ENCODE measurements at places on chromosomes 1 and 21.

DNA sequence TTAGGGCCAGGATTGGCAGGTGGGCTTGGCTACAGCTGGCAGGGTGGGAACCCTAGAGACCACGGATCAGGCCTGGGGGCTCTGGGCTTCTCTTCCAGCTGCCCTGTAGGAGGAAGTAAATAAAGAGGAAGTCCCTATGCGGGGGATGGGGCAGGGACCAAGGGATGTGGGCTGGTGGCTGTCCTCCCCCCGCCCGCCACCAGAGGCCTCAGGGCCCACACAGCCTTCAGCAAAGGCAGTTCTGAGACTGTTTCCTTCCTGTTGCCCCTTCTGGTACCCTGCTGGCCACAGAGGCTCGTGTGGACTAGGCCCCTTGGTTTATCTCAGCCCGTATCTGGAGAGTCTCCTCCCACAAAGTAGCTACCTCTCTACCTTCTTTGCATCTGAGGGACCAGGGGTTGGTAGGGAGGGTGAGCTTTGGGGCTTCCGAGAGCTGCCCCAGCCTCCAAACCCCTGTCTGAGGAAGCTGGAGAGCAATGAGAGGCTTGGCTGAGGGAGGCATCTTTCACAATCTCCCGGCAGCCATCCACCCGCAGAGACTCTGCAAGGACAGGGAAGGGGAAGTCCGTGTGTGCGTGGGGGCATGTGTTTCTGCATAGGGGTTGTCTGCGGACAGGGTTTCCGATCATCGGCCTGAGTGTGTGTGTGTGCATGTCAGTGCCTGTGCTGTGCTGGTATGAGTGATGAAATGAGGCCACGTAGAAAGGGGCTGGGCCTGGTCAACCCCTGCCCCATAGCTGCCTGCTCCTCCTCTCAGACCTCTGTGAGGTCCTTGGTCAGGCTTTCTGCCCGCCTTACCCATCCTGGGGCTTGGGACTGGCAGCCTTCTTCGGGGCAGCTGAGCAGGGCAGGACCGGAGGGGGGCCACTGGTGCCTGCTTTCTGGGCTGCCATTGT, 12.5 kb downstream of the RPS6KA1 start:
- DNase-seq = peak; percentile 91

DNA sequence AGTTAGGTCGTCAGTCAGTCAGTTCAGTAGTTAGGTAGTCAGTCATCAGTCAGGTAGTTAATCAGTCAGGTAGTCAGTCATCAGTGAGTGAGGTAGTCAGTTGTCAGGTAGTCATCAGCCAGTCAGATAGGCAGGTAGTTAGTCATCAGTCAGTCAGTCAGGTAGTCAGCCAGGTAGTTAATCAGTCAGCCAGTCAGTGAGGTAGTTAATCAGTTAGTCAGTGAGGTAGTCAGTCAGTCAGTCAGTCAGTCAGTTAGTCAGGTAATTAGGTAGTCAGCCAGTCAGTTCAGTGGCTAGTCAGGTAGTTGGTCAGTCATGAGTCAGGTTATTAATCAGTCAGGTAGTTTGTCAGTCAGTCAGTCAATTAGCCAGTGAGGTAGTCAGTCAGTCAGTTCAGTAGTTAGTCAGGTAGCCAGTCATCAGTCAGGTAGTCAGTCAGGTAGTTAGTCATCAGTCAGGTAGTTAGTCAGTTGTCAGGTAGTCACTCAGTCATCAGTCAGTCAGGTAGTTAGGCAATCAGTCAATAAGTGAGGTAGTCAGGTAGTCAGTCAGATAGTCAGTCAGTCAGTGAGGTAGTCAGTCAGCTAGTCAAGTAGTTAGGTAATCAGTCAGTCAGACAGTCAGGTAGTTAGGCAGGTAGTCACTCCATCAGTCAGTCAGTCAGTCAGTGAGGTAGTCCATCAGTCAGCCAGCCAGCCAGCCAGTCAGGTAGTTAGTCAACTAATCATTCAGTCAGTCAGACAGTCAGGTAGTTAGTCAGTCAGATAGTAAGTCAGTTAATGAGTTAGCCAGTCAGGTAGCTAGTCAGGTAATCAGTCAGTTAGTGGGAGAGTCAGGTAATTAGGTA, 16.2 kb downstream of the KRTAP10-1 start:
- no peak for DNase-seq

DNA sequence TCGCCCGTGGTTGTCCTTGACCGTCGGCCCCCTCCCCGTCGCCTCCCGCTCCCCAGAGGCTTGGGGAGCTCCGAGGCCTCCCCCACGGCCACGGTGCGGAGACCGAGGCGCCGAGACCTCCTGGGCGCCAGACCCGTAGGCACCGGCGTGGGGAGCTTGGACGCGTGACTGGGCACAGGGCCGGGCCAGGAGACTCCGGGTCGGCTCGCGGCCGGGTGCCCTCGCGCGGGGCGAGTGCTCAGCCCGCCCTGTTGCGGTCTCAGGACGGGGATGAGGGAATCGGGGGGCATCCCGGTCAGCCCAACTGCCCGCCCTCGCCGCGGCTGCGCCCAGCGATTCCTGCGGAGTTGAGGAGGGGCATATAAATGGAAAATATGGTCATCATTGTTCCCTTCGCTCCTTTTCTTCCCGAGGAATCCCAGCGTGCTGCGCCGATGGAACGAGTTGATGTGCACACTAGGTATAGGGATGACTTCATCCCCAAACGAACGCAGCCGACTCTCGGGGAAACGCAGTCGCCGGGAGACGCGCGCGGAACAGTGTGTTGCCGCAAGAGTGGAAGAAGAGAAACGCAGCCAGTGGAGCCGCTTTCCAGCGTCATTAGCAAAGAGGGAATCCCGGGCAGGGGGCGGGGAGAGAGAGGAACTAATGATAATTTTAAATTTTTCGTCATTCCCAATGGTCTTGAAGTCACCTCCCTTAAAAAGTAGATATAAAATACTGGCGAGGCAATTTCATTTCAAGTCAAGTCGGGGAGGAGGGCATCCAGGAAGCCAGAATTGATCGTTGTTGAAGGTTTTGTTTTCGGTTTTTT, 747 bp upstream of the ENAH start:
- DNase-seq = peak; percentile 61

GRCh38 chr1:44262816-44263567, 49.7 kb downstream of the DMAP1 start:
- DNase-seq = no peak

- peak; percentile 37 for DNase-seq
These were observed 72.7 kb downstream of the FBXO2 start for GRCh38 chr1:11581445-11581991.

GRCh38 chr1:199453723-199454122, 573.8 kb upstream of the NR5A2 start:
- no peak for DNase-seq

DNA sequence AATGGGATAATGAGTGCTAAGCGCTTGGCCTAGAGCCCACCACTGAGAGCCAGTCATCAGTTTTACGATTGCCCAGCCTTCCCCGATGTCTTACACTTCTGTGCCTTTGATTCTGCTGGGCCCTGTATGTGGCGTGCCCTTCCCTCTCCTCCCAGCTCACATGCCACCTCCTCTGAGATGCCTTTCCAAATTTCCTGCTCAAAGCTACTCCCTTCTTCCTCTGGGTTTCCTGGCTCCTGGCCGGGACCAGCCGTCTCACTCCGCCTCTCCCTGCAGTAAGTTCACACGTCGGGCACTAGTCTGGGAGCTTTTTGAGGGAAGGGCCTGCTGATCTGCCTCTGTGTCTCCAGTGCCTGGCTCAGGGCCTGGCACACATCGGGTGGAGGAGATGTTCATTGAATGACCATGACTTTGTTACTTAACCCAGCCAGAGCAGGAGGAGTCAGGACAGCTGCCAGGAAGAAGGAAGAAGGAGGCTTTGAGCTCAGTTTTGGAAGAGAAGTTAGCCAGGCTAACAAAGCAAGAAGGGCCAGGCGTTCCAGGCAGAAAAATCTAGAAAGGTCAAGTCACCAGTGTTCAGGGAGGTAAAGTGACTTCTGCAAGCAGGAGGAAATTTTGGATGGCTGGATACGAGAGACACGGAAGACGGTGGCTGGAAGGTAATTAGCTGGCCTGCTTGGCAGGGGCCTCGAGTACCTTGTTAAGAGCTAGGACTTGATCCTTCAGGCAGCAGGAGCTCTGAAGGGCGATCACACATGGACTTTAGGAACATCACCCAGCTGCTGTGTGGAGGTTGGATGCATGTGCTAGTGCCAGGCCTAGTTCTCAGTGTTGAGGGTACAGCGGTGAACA, 63.6 kb downstream of the EPHB2 start:
- no peak for DNase-seq

GRCh38 chr1:162943622-162944021, 82.6 kb upstream of the CCDC190 start:
- DNase-seq = no peak

DNA sequence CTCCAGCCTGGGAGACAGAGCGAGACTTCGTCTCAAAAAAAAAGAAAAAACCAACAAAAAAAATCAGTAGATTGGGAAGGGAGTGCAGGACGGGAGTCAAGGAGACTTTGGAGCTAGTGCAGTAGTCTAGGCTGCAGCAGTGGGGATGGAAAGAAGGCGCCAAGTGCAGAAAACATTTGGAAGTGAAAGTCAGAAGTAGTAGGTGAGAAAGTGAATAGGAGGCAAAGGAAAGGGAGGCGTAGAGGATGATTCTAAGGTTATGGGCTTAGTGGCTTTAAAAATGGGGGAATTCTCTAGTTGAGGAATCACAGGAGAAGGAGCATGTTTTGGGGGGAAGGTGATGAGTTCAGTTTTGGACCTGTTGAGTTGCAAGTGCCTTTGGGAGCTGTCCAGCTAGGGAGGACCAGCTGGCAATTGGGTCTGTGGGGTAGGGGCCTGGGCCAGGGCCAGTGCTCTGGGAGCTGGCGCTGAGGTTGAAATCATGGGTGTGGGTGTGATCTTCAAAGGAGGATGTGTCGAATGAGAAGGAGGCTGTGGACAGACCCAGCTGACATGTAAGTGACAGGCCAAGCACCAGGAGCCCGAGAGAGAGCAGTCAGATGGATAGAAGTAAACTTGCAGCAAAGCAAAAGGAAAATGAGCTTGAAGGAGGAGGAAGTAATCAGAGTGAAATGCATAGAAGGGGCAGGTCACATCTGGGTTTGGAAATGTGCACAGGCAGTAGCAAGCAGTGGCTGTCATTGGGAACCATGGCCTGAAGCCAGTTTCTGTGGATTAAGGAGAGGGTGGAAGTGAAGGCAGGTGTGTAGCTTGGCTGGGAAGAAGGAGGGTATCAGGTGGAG, 15.8 kb downstream of the TMCC2 start:
- DNase-seq = no peak

- peak; percentile 46 for DNase-seq
These were observed 57.1 kb upstream of the ID3 start for GRCh38 chr1:23616292-23616824.

DNA sequence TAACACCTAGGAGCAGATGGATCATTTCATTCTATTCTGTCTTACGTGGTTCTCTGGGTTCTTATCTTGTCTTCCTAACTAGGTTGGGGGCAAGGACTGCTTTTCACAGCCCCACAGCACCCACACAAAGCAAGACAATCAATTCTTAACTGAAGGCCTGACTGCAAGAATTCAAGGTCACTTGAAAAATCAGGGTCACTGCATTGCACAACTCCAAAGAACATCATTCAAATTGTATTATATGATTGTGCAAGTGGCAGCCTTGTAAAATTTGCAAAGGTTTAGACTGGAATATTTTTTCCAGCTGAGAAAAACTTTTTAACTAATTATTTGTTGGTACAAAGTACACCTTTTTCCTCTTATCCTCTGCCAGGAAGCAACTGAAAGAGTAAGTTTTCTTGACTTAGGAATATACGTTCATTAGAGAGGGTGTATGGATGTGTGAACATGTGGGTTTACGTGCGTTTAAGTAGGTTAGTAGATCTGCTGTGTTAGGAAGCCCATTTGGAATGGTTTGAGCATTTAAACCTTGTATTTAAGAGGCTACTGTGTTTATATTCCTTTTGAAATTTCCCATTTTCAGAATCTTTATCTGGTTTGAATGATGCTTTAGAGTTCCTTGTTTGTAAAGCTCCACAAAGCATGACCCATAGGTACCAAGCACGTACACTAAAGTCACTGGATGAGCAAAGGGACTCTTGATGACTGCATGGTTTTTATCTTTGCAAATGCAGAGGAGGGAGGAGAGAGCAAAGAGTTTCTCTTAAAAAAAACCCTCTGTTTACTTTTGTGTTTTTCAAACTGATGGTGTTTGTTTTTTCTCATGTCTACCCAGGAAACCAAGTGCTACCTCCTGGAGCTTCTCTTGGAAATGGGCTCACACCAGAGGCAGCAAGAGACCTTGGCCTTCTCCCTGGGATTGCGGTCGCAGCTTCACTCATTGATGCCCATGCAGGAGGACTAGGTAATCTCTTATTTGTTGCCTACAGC, 214.9 kb downstream of the FGGY start:
- no peak for DNase-seq
